ENCODE measurements at places on chromosomes 13 and 19.

GRCh38 chr13:47046706-47047105 lies 149.9 kb upstream of the HTR2A start:
- DNase-seq = no peak

DNA sequence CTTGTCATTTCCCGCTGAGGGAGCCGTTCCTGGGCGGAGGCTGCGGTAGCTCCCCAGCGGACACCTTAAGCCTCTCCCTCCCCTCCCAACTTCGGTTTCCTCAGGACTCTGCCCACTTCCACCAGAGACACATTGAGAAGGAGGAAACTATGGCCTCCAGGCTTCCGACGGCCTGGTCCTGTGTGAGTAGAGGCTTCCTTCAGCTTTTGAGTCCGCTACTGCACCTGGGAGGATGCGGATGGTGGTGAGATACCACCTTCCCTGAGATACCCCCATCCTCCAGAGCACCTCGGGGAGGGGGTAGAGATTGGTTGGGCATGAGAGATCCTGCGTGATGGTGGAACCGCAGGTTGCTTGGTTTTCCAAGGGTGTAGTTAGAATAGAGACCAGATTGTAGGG lies 955 bp downstream of the ZNF274 start:
- no peak for DNase-seq

- no peak for DNase-seq
Measured at GRCh38 chr13:49329831-49330545, 82.3 kb downstream of the CDADC1 start.

DNA sequence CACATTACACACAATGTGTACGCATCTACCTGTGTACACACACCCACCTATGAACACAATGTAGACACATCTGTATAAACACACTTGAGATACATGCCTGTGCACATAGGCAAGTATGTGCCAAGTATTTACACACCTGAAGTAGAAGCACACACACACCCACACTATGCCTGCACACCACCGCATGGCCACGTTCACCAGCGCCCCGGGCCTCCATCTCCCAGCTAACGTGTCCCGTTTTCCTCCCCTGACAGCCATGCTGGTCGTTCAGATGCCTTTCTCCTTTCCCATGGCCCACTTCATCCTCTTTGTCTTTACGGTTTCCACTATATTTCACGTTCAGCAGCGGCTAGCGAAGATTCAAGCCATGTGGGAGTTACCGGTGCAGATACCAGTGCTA lies 6.9 kb downstream of the FUT2 start:
- no peak for DNase-seq
